Upper lobe of right lung (tissue), 1 donor: ENCODE measurements at places on chromosomes 2 and 18. TPM values are rescaled to one million over a fixed set of nuclear protein-coding genes. Genes with fewer than 3 reads are reported as not detected.
A peak's percentile ranks its signal among the peaks of the same experiment; 100 is the strongest.

Gene MAL
- 21.2 TPM for total RNA-seq

Gene HTR2B
- 2.6 TPM for total RNA-seq

GRCh38 chr2:223270548-223270947 lies 218.6 kb downstream of the KCNE4 start:
- H3K27ac ChIP-seq: no peak overlapping the region
- H3K4me3 ChIP-seq: no peak overlapping the region
- no peaks in the 10 kb centered on the region for H3K4me1 ChIP-seq
- no peak for DNase-seq
- H3K27me3 ChIP-seq: no peaks in the 10 kb centered on the region

Gene MATN3
- total RNA-seq: 11.7 TPM

DNA sequence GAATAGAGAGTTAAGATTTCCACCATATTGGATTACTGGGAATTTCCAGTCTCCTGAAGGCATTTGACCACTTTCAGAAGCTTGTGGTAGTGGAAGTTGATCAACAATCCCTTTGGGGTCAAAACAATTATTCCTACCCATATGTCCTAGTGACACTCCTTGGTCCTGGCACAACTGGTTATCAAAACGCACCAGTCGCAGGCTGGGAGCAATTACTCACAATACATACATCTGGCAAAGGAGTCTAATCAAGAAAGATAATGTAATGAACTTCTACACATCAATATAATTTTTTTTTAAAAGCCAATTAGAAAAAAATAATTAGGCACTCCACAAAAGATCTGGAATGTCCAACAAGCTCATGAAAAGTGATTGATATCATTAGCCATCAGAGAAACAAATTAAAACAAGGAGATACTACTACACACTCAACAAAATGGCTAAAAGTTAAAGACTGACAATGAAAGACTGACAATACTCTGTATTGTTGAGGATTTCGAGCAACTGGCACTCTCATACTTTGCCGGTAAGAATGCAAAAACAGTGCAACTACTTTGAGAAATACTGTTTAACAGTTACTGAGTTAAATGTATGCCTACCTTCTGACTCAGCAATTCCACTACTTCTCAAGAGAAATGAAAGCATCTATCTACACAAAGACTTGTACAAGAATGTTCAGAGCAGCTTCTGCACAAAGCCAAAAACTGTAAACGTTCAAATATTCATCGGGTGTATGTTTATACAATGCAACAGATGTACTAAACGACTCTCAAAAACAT lies 2.0 kb downstream of the INO80C start:
- H3K36me3 ChIP-seq: no peaks in the 10 kb centered on the region
- H3K4me1 ChIP-seq: peaks cover 19% of the 10 kb centered on the region
- no peaks in the 10 kb centered on the region for H3K27me3 ChIP-seq

DNA sequence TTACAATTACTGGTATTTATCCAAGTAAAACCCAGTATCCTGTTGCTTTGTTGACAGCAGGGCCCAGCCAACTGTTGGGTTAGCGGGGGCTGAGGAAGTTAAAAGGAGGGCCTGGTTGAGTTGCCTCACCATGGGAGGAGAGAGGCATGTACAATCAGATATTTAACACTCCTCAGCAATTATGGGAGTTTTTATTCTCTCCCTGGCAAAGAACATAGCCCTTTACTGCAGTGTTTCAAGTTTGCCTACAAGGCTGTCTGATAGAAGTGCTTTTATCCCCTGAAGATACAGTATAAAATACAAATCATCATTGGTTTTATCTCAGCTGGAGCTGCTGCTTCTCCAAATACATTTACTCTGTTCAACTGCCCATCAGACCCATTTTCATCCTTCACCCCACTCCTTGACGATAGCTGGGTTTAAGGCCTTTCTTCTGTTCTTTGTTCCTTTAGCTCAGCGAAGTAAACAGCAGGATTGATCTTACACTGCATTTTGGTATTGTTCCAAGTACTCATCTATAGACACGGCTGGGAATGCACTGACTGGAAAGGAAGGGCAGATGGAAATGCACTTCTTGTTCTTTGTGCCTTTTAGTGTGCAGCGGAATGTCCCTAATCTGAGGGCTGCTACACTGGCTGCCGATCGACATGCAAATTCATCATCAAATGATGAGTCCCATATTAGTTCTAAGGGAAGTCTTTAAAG lies 402.5 kb upstream of the SPRED2 start:
- H3K27ac ChIP-seq: no peak overlapping the region
- H3K4me1 ChIP-seq: no peaks in the 10 kb centered on the region
- H3K4me3 ChIP-seq: no peak overlapping the region
- no peaks in the 10 kb centered on the region for H3K36me3 ChIP-seq

Gene UNC80
- not detected for total RNA-seq

Gene CGREF1
- 0.43 TPM for total RNA-seq

DNA sequence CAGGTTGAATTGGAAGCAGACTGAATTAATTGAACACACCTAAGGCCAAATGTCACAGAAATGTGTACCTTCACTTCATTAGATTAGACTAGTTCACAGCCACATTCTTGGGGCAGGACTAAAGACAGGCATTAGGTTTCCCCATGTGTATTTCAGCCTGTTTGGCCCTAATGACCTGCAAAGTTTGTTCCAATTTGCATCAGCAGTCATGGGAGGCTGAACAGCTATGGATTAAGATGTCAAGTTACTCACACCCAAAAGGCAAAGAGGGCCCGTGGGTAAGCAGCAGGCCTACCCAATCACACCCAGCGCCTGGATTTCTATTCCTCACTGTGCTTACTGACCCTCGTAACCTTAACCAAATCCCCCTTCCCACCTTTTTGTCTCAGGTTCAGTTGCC lies 99.6 kb upstream of the RIOK3 start:
- no peak overlapping the region for H3K4me3 ChIP-seq
- no peaks in the 10 kb centered on the region for H3K27me3 ChIP-seq
- no peak overlapping the region for H3K27ac ChIP-seq
- peaks cover 35% of the 10 kb centered on the region for H3K4me1 ChIP-seq

GRCh38 chr2:238879043-238879442 lies 31.2 kb downstream of the TWIST2 start:
- H3K4me3 ChIP-seq: no peak overlapping the region
- no peak for DNase-seq
- no peak overlapping the region for H3K27ac ChIP-seq
- no peaks in the 10 kb centered on the region for H3K36me3 ChIP-seq

- H3K27me3 ChIP-seq: no peaks in the 10 kb centered on the region
- no peak for DNase-seq
- H3K4me1 ChIP-seq: no peaks in the 10 kb centered on the region
- no peaks in the 10 kb centered on the region for H3K36me3 ChIP-seq
- no peak overlapping the region for H3K27ac ChIP-seq
Measured at GRCh38 chr18:56066524-56067213, 478.7 kb upstream of the TCF4 start.

GRCh38 chr2:182230561-182230960 lies 196.3 kb downstream of the PDE1A start:
- H3K27ac ChIP-seq: no peak overlapping the region
- H3K4me3 ChIP-seq: no peak overlapping the region
- H3K36me3 ChIP-seq: no peaks in the 10 kb centered on the region
- H3K4me1 ChIP-seq: no peaks in the 10 kb centered on the region

DNA sequence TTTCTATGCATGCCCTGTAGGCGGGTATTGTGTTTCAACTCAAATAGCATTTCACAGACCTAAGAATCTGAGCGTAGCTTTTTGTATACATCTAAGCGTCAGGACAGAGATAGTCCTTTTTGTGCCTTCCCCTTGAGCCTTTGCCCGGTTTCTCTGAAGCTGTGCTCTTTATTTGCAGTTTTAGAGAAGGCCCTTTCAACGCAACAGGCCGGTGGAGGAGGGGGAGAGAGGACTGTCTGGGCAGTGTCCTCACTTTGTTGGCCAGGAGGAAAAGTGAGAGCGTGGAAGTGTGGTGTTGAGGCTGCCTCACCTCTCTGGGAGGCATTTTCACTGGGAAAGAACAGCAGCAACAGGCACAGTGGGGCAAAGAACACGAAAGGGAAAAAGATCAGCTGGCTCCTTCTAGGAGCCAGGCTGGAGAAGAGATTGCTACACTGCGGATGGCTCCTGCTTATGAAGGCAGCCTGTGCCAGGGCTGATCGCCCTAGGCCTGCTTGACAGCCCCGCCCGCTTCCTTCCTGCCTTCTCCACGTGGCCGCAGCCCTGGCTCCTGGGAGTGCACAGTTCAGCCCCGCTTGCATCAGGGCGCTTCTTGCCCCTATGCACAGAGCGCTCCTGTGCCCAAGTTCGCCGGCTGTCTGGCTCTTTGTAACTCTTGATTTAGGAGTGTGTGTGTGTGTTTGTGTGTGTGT lies 195.6 kb upstream of the POU3F3 start:
- DNase-seq: peak; percentile 73
- H3K4me1 ChIP-seq: no peaks in the 10 kb centered on the region
- H3K36me3 ChIP-seq: no peaks in the 10 kb centered on the region
- H3K27me3 ChIP-seq: peaks cover 10% of the 10 kb centered on the region
- no peak overlapping the region for H3K27ac ChIP-seq

Gene CXCR1
- total RNA-seq: 5.3 TPM

DNA sequence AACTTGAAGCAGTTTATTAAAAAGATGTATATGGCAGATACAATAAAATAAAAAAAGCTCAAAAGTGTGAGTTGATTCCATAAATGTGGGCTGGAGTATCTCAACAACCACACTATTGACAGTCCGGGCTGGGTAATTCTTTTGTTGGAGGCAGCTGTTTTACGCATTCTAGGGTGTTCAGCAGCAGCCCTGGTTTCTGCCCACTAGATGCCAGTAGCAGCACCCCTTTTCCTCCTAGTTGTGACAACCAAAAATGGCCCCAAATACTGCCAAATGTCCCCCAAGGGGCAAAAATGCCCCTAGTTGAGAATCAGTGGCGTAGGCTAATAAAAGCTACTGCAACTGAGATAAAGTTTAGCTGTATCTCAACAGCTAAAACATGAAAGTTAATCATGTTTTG lies 44.8 kb downstream of the CHMP3 start:
- H3K4me3 ChIP-seq: no peak overlapping the region
- no peaks in the 10 kb centered on the region for H3K4me1 ChIP-seq
- no peak for DNase-seq
- no peak overlapping the region for H3K27ac ChIP-seq
- no peaks in the 10 kb centered on the region for H3K27me3 ChIP-seq

GRCh38 chr2:147224070-147224469 lies 620.8 kb upstream of the ACVR2A start:
- no peak overlapping the region for H3K4me3 ChIP-seq
- no peaks in the 10 kb centered on the region for H3K27me3 ChIP-seq
- H3K27ac ChIP-seq: no peak overlapping the region
- H3K36me3 ChIP-seq: no peaks in the 10 kb centered on the region
- H3K4me1 ChIP-seq: no peaks in the 10 kb centered on the region

GRCh38 chr18:49721981-49722380 lies 91.4 kb downstream of the ACAA2 start:
- no peak for DNase-seq
- no peaks in the 10 kb centered on the region for H3K36me3 ChIP-seq
- H3K27me3 ChIP-seq: no peaks in the 10 kb centered on the region
- no peak overlapping the region for H3K4me3 ChIP-seq

Gene TTC21B
- 21.7 TPM for total RNA-seq

DNA sequence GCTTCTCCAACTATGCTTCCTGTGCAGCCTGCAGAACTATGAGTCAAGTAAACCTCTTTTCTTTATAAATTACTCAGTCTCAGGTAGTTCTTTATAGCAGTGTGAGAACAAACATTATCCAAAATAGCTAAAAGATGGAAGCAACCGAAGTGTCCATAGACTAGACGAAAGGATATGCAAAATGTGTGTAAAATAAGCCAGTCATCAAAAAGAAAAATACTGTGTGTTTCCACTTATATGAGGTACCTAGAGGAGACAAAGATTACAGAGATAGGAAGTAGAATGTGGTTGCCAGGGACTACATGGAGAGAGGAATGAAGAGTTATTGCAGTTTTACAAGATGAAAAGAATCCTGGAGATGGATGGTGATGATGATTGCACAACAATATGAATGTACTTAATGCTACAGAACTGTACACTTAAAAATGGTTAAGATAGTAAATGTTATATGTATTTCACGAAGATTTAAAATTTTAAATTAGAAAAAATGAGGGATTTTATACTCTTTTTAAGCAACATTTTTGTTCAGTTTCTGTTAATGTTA lies 99.3 kb upstream of the FN1 start:
- peaks cover 8% of the 10 kb centered on the region for H3K4me1 ChIP-seq
- no peak for DNase-seq
- H3K27me3 ChIP-seq: no peaks in the 10 kb centered on the region
- H3K27ac ChIP-seq: no peak overlapping the region
- H3K36me3 ChIP-seq: no peaks in the 10 kb centered on the region

Gene UGT1A6
- total RNA-seq: 3.2 TPM

DNA sequence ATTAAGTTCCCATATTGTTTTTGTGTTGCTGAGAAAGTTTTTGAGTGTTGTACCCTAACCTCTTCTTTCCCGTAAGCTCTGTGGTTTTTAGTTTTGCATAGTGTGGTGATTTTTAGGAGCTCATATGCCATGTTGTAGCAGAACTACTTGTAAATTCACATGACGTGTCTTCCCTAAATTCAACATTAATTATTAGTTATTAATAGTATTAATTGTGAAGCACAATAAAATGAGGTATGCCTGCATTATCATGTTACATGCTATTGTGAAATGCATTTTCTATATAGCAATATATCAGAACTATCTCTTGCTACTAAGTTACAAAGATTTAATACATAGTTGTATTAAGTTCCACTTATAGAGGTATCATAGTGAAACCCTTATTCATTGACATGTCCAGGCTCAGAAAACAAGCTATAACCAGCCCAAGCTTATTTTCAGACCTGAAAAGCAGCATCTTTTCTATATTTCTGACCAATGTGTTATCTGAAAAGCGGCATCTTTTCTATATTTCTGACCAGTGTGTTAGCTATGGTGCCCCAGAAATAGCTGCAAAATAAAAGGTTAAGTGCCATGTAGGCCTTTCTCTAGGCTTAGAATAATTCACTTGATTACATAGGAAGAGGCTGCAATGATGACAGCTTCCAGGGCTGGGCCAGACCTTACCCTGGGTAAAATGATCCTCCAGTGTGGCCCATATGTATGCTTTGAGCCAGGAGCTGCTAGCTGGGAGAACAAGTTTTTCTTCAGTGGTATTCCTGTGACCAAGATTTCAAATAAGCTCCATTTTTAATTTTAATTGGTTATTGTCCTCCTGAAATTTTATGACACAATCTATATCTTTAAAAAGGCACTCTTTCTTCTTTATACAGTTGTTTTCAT lies 21.6 kb downstream of the EPAS1 start:
- H3K4me1 ChIP-seq: peaks cover 95% of the 10 kb centered on the region
- no peaks in the 10 kb centered on the region for H3K36me3 ChIP-seq
- no peak for DNase-seq
- no peak overlapping the region for H3K4me3 ChIP-seq
- H3K27ac ChIP-seq: peak overlapping the region; percentile 32

Gene MAPRE3
- total RNA-seq: 23.0 TPM

Gene KCNJ13
- not detected for total RNA-seq

Gene SERPINB4
- not detected for total RNA-seq

Gene NR4A2
- total RNA-seq: 3.5 TPM

GRCh38 chr2:238133499-238134392 lies 4.7 kb upstream of the KLHL30 start:
- peaks cover 5% of the 10 kb centered on the region for H3K4me1 ChIP-seq
- no peaks in the 10 kb centered on the region for H3K36me3 ChIP-seq
- DNase-seq: no peak
- H3K4me3 ChIP-seq: no peak overlapping the region
